Kidney (tissue), 22 donors: ENCODE measurements at places on chromosomes 4 and X. TPM values are rescaled to one million over a fixed set of nuclear protein-coding genes. Genes with fewer than 3 reads are reported as not detected.

FAM47A gene
- not detected for total RNA-seq

ACSL4 gene
- 205 TPM for total RNA-seq

DNA sequence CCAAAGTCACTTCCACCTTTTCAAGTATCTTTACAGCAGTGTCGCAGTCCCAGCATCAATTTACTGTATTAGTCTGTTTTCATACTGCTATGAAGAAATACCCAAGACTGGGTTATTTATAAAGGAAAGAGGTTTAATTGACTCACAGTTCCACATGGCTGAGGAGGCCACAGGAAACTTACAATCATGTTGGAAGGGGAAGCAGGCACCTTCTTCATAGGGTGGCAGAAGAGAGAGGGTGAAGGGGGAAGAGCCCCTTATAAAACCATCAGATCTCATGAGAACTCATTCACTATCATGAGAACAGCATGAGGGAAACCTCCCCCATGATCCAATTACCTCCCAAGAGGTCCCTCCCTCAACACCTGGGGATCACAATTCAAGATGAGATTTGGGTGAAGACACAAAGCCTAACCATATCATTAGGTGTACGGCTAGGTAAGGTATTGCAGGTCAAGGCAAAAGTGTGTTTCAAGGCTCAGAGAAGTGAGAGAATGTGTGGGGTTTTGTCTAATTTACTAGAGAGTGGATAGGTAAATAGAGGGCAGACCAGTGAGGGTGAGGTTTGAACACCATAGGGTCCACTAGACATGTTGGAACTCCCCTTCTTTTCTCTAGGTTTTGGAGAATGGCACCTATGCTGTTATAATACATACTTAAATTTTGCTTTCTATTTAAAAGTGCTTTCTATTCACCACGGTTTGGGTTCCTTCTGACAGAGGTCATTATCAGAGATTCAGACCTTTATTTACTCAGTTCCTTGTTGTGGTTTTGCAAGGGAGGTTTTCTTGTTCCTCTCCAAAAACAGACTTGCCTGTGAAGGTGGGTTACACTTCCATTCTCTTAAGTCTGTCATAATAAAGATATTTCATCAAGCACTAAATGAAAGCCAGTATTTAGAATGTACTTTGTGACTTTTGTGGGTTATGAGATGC, 186.6 kb downstream of the CPEB2 start:
- no peaks in the 10 kb centered on the region for H3K27me3 ChIP-seq
- no peak overlapping the region for H3K4me3 ChIP-seq
- no peak overlapping the region for H3K27ac ChIP-seq
- no peak for DNase-seq

- H3K27ac ChIP-seq: peak overlapping the region; percentile 83
- peak; percentile 88 for DNase-seq
- H3K27me3 ChIP-seq: no peaks in the 10 kb centered on the region
- peak overlapping the region; percentile 56 for H3K4me3 ChIP-seq
Observed at GRCh38 chrX:49053223-49054072, 5.4 kb upstream of the CCDC120 start.

GRCh38 chr4:41935652-41936021, 408 bp downstream of the TMEM33 start:
- peaks cover 9% of the 10 kb centered on the region for H3K4me1 ChIP-seq
- peak overlapping the region; percentile 55 for H3K27ac ChIP-seq
- peaks cover 8% of the 10 kb centered on the region for H3K36me3 ChIP-seq
- H3K4me3 ChIP-seq: peak overlapping the region; percentile 96
- no peaks in the 10 kb centered on the region for H3K27me3 ChIP-seq

GRCh38 chrX:45769761-45770582, 569.3 kb upstream of the DIPK2B start:
- peak; percentile 94 for DNase-seq
- peak overlapping the region; percentile 88 for H3K4me3 ChIP-seq
- no peaks in the 10 kb centered on the region for H3K36me3 ChIP-seq
- peak overlapping the region; percentile 87 for H3K27ac ChIP-seq

DNA sequence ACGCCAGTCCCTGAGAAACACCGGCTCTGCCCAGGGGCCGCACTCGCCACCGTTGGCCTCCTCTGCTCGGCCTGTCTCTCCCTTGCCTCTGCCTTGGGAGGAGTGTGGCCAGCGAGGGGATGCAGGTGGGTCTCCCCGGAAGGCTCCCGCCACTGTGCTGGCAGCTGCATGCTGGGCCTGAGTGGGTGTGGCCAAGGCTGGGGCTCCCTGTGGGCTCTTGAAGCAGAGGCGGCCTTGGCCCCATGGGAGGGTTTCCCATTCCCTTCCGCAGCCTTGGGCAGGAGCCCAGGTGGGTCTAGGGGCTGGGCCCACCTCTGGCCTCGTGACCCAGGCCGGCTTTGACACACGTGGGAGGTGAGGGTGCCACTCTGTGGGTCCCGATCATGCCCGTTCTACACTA, 19.1 kb downstream of the FGFRL1 start:
- no peaks in the 10 kb centered on the region for H3K27me3 ChIP-seq
- H3K4me1 ChIP-seq: no peaks in the 10 kb centered on the region
- peaks cover 5% of the 10 kb centered on the region for H3K36me3 ChIP-seq
- no peak for DNase-seq
- no peak overlapping the region for H3K4me3 ChIP-seq

- no peaks in the 10 kb centered on the region for H3K36me3 ChIP-seq
- no peaks in the 10 kb centered on the region for H3K4me1 ChIP-seq
- DNase-seq: no peak
- no peaks in the 10 kb centered on the region for H3K27me3 ChIP-seq
- H3K4me3 ChIP-seq: no peak overlapping the region
Observed at GRCh38 chrX:6002056-6002455, 226.6 kb downstream of the NLGN4X start.

GRCh38 chr4:42625329-42625728, 31.6 kb downstream of the ATP8A1 start:
- H3K4me3 ChIP-seq: no peak overlapping the region
- H3K27me3 ChIP-seq: no peaks in the 10 kb centered on the region
- no peaks in the 10 kb centered on the region for H3K36me3 ChIP-seq
- no peak overlapping the region for H3K27ac ChIP-seq

- no peaks in the 10 kb centered on the region for H3K4me1 ChIP-seq
- no peaks in the 10 kb centered on the region for H3K27me3 ChIP-seq
- H3K27ac ChIP-seq: no peak overlapping the region
- no peak overlapping the region for H3K4me3 ChIP-seq
- DNase-seq: no peak
Observed at GRCh38 chr4:155734065-155734464, 24.8 kb upstream of the GUCY1B1 start.

KLHL4 gene
- total RNA-seq: 2.1 TPM

SUPT20HL2 gene
- total RNA-seq: not detected

DNA sequence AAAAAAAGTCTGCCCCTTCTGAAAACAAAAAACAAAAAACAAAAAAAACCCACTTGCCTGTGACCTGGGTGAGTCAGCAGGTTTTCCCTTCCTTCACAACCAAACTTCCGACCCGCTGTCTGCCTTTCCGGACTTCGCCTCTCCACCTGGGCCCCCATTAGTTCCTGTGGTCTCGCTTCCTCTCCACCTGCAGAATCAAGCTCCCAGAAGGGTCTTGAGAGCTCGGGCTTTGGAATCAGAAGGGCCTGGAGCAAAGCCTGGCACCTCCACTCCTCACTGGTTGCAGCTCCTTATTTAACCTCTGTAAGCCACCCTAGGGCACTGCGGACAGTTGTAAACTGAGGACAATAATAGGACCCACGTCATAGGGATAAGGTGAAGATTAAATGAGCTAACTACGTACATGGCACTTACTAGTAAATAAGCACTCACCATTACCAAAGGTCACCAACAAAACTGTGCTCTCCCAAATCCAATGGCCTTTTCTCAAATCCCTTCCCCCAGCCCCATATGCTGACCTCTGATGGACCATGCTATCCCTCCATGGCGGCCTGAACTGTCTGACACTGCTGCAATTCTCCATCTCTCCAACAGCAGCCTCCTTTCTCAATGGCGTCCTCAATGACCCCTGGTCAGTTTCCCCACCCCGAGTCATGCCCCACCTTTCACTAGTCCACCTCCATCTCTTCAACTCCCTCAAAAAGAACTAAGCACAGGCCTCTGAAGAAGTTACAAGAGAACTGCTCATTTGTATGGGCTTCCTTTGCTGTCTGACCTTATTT, 64.2 kb downstream of the IRF2 start:
- H3K4me3 ChIP-seq: no peak overlapping the region
- H3K36me3 ChIP-seq: peaks cover 24% of the 10 kb centered on the region
- no peak overlapping the region for H3K27ac ChIP-seq
- no peaks in the 10 kb centered on the region for H3K4me1 ChIP-seq
- DNase-seq: no peak

GRCh38 chrX:7314425-7314824, 166.5 kb upstream of the PUDP start:
- H3K27ac ChIP-seq: no peak overlapping the region
- DNase-seq: no peak

FOXR2 gene
- total RNA-seq: not detected

DNA sequence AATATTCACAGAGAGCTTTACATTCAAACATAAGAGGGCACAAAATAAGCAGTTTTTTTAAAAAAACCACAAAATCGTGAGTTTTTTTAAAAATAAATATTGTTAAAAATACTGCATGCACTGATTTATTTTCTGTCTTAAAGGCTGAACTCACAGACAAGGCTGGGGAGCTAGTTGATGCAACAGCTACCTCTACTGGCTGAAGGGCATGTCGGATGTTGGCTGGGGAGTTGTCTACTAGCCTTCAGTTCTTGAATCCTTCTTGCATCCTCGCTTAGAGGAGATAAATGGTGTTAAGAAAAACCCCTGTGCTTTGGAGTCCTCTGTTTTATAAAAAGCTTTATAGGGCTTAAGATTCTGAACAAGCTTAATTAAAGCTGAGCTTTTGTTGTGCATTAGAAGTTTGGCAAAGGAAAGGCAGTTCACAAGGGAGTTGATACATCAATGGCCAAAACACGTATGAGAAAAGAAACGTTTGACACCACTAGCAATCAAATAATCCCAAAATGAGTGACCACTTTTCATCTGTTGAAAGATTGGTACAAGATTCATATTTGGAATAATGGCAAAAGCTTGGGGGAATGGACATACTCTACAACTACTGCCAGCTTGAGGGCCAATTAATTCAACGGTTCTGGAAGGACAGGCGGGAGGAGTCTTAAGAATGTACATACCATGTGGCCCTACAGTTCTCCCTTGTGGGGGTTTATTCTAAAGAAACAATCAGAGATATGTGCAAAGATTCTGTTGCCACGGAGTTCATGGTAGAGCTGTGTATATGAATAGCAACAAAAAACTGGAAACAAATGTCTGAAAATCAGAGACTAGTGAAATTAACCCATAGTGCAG, 94.7 kb downstream of the SEL1L3 start:
- H3K27me3 ChIP-seq: no peaks in the 10 kb centered on the region
- no peak overlapping the region for H3K27ac ChIP-seq
- peaks cover 3% of the 10 kb centered on the region for H3K36me3 ChIP-seq
- peaks cover 2% of the 10 kb centered on the region for H3K4me1 ChIP-seq
- peak; percentile 69 for DNase-seq
- no peak overlapping the region for H3K4me3 ChIP-seq

NFXL1 gene
- total RNA-seq: 16.0 TPM

DNA sequence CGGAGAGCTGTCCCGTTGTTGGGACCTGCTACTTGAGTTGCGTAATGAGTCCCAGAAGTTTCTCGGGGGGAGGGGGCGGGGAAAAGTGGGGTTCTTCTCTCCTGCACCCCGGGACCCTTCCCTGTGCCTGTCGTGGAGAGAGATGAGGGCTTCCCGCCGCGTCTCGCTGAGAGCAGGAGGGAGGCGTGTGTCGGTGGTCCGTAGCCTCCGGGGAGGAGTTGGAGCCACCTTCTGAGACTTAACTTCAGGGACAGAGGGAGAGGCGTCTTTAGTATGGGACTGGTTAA, 698 bp downstream of the AFF1 start:
- H3K4me1 ChIP-seq: peaks cover 25% of the 10 kb centered on the region
- no peaks in the 10 kb centered on the region for H3K36me3 ChIP-seq

DNA sequence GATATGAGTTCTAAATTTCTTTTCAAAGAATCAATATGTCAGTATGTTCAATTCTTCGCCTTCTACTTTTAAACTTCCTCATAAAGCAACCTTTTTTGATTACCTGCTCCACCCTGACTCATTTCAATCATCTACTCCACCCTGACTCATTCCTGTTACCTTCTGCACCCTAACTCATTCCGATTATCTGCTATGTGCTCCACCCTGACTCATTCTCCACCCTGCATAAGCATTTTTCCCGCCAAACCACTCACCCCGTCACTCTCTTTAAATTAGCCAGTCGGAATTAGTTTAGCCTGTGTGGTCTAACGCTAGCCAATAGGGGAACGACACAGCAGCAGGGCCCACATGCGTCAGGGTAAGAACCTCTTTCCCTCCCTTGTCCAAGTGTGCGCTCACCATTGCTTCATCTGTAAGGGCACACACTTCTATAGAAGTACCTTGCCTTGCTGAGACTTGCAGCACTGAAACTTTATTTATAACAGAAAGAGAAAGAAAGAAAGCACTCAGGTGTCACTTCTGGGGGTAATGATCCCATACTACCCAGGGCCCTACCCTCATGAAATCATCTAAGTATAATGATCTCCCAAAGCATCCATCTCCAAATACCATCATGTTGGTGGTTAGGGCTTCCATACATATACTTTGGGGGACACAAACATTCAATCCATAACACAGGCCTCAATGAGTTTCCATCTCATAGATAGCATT, 875.2 kb downstream of the RAPGEF2 start:
- H3K36me3 ChIP-seq: no peaks in the 10 kb centered on the region
- no peaks in the 10 kb centered on the region for H3K27me3 ChIP-seq
- H3K27ac ChIP-seq: no peak overlapping the region
- DNase-seq: no peak
- H3K4me1 ChIP-seq: no peaks in the 10 kb centered on the region

- no peak overlapping the region for H3K27ac ChIP-seq
- no peaks in the 10 kb centered on the region for H3K4me1 ChIP-seq
- no peak overlapping the region for H3K4me3 ChIP-seq
- H3K36me3 ChIP-seq: no peaks in the 10 kb centered on the region
- no peak for DNase-seq
Observed at GRCh38 chrX:118208481-118208880, 91.9 kb upstream of the KLHL13 start.

GRCh38 chrX:124215786-124216185, 116.7 kb upstream of the TEX13D start:
- no peaks in the 10 kb centered on the region for H3K27me3 ChIP-seq
- H3K4me1 ChIP-seq: no peaks in the 10 kb centered on the region
- no peak overlapping the region for H3K4me3 ChIP-seq

CCDC149 gene
- 21.8 TPM for total RNA-seq

- H3K27ac ChIP-seq: no peak overlapping the region
- H3K36me3 ChIP-seq: no peaks in the 10 kb centered on the region
- H3K4me1 ChIP-seq: no peaks in the 10 kb centered on the region
- H3K4me3 ChIP-seq: no peak overlapping the region
- H3K27me3 ChIP-seq: no peaks in the 10 kb centered on the region
Observed at GRCh38 chr4:173924561-173924960, 358.9 kb downstream of the FBXO8 start.

GRCh38 chr4:15912961-15913630, 25.4 kb downstream of the FGFBP1 start:
- H3K36me3 ChIP-seq: no peaks in the 10 kb centered on the region
- no peak for DNase-seq
